Esophagus mucosa (tissue), 1 donor: ENCODE measurements at places on chromosomes 3 and 15.

- ATAC-seq: peak; percentile 83
Observed at GRCh38 chr15:99925661-99926461, 192.6 kb upstream of the LYSMD4 start.

- ATAC-seq: peak; percentile 15
Observed at GRCh38 chr3:185175370-185175987, 22.6 kb upstream of the C3orf70 start.

- ATAC-seq: no peak
Observed at GRCh38 chr3:116470605-116471197, 25.4 kb upstream of the LSAMP start.

DNA sequence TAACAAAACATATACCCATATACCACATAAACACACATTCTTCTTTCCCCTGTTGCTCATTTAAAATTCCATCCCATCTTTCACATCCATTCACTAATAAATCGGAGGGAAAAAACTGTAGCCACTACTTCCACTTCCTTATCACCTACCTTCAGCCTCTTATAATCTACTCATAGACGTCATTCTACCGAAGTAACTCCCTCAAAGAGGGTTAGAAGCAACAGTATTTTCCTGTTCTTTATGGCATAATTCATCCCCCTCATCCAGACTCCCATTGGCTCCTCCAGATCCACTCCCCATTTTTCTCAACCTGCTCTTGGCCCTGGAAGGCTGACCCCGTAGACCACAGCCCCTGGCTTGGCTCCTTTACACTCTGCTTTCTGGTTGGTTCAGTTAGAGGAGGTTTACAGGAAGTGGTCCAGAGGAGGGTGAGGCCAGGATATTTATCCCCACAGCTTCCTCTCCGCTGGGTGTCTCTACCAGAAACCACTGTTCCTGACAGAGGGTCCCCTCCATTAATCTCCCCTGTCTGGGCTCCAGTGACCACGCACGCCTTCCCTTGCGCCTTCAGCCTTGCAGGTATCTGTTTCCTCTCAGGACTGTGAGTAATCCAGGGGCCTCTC, 46.3 kb downstream of the FMN1 start:
- ATAC-seq: no peak

DNA sequence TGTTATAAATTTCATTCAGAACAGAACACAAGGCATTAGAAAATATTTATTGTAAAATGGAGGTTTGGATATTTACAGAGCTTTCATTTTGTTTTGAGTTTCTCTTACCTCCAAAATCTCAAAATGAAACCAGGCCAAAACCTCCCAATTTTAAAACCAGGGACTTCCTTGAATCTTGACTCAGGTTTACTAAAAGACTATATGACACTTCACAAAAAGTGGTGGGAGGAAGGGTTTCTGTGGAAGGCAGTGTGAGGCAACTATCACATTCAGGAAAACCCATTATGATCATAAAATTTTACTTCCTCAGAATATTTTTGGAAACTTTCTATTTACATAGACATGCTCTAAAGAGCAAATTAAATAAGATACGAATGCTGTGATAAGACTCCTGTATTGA, 205.8 kb upstream of the EOMES start:
- no peak for ATAC-seq

- ATAC-seq: no peak
Observed at GRCh38 chr3:37756311-37756710, 105.4 kb upstream of the CTDSPL start.

DNA sequence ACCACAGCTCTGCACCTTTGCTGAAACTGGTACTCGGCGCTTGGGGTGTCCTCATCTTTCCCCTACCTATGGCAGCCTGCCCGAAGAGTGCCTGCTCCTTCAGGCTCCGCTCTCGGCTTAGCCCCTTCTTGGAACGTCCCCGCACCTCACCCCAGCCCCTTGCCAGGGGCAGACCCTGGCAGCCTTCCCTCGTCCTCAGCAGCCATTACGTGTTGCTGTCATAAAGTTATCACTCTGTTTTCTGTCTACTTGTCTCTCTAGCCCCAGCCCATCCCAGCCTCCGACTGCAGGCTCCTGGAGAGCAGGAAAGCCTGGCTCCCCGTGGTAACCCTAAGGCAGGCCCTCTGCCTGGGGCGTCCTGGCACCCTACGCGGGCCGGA, 5.1 kb upstream of the BAHD1 start:
- no peak for ATAC-seq

GRCh38 chr3:15794842-15795650, 2.7 kb downstream of the ANKRD28 start:
- no peak for ATAC-seq

- ATAC-seq: no peak
Observed at GRCh38 chr15:38411902-38412301, 42.0 kb upstream of the FAM98B start.

GRCh38 chr15:59879506-59880265, 124.4 kb upstream of the FOXB1 start:
- ATAC-seq: no peak
